ENCODE measurements at places on chromosomes 11 and 22.

DNA sequence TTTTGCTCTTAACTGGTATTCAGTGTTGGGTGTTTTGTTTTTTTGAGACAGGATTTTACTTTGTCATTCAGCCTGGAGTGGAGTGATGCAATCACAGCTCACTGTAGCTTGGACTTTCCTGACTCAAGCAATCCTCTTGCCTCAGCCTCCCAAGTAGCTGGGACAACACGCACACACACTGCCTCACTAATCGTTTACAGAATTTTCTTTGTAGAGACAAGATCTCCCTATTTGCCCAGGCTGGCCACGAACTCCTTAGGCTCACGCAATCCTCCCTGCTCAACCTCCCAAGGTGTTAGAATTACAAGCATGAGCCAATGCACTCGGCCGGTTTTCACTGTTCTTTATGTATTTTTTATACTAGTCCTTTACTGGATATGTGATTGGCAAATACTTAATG is 51.0 kb upstream of the IGLL5 start:
- no peak for DNase-seq

- no peak for DNase-seq
Observed at GRCh38 chr11:64339286-64339685, 718 bp upstream of the CCDC88B start.

DNA sequence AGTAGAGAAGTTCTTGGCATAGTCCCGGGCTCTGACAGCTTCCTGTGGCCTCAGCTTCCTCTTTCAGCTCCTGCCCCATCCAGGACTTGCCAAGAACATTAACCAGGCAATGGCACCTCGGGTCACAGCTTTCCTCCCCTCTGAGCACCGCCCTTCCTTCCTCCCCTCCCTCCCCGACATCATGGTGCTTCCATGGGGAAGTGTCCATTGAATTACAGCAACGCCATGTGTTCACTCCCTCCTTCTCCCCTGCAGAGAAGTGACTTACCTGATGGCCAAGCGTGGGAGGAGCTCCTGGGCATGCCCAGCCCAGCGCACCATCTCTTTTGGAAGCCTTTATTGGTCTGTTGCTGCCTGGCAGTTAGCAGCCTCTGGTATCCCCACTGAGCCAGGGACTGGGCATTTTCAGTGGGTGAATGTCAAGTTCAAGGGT is 25.8 kb upstream of the DAGLA start:
- no peak for DNase-seq

- DNase-seq: no peak
Observed at GRCh38 chr11:121754598-121754997, 301.8 kb upstream of the SORL1-AS1 start.

DNA sequence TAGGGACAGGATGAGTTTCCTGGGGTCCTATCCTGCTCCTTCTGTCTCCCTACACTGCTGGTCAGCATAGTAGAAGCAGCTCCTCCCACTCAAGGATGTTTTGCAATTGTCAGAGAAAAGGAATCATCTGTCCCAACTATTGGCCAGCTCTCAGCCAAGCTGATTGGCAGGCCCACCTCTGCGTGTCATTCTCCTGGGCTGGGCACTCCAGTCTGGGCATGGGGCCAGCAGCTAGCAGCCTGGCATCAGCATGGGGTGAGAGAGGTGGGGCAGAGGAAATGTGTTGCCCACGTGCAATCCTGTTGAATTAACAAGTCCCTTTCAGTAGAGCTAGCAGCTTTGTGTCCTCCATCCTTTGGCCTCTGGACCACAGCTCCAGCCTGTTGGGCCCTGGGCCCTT is 14.1 kb downstream of the ANKK1 start:
- peak; percentile 89 for DNase-seq

DNA sequence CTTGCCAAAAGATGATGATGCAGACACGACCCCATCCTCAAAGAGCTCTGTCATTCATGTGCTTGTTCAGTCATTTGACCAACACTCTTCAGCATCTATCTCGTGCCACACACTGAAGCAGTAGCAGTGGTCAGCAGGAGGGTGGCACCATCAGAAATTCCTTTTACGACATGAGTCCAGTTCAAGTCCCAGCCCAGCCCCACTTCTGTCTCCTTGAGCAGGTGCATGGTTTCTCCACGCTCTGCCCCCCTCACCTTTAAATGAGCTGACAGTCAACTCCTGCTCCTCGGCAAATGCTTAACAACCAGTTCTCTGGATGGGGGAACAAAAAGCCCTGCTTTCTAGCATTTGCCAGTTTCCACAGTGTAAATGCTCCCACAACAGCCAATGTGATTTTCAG is 60.9 kb downstream of the SYN3 start:
- DNase-seq: no peak

- no peak for DNase-seq
Observed at GRCh38 chr11:105738986-105739795, 129.3 kb downstream of the GRIA4 start.

DNA sequence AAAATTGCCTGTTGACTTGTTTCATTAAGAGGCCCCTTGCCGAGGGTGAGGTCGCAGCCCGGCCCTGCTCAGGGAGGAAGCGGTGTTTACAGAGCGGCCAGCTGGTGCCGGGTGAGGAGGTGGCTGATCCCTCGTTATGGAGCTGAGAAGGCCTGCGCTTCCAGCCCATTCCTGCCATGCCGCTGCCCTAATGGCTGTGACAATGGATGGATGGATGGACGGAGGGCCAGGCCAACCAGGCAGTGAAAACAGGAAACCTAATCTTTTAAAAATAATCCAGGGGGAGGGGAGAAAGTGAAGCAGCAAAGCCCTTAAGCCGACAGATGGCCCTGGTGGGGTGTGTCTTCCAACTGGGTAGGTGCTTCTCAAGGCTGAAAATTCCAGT is 38.5 kb downstream of the BCR start:
- DNase-seq: peak; percentile 90

- no peak for DNase-seq
Observed at GRCh38 chr11:30089921-30090320, 73.1 kb upstream of the KCNA4 start.

GRCh38 chr11:34633640-34633989 is 12.7 kb downstream of the EHF start:
- no peak for DNase-seq

- no peak for DNase-seq
Observed at GRCh38 chr11:85809191-85809590, 1.8 kb downstream of the SYTL2 start.

DNA sequence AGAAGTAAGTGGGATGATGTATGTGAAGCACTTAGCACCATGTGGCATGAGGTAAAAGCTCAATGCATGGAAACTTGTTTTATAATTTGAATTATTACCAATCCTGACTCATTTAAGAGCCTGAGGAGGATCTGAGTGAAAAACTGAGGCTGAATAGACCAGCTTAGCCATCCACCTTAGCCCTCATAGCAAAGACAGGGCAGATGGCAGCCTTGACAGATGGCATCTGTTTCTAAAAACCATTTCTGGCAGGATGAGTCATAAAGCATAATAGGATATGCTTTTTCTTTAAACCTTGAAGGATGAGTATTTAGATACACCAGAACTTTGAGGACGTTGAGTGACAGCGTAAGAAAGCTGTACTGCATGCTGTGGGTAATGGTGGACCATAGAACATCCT is 61.0 kb upstream of the NAV2 start:
- no peak for DNase-seq

DNA sequence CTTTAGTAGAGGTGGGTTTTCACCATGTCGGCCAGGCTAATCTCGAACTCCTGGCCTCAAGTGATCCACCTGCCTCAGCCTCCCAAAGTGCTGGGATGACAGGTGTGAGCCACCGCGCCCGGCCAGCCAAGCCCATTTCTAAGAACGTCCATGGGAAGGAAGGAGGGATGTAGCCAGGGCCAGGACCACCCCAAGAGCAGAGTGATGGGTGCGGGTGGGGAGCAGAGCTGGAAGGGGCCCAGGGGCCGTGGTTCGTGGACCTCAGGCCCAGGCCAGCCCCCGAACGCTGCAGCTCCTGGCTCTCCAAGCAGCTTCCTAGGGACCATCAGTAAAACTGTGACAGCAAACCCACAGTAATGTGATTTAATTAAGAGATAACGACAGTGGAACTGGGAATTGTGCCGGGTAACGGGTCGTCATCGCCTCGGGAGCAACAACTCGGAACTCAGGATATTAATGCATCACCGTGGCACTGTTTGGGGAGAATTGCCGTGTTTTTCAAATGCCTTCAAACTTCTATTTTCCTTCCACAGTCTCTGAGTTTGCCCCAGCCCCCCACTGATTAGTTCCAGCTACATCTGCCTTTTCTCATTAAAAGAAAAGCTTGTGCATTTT is 74.3 kb downstream of the BRD1 start:
- peak; percentile 39 for DNase-seq

DNA sequence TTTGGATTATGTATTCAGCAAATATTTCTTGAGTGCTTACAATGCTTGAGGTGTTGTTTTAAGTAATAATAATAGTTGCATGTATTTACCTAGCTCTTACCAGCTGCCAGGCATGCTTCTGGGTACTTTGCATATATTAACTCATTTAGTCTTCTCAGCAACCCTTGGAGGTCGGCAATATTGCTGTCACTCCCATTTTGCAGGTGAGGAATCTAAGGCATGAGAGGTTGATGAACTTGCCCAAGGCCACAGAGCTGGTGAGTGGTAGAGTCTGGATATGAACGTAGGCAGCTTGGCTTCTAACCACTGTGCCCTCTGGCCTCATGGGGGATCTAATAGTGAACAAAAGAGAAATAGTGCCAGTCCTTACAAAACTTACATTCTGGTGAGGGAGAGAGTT is 92.9 kb downstream of the PARVA start:
- no peak for DNase-seq

DNA sequence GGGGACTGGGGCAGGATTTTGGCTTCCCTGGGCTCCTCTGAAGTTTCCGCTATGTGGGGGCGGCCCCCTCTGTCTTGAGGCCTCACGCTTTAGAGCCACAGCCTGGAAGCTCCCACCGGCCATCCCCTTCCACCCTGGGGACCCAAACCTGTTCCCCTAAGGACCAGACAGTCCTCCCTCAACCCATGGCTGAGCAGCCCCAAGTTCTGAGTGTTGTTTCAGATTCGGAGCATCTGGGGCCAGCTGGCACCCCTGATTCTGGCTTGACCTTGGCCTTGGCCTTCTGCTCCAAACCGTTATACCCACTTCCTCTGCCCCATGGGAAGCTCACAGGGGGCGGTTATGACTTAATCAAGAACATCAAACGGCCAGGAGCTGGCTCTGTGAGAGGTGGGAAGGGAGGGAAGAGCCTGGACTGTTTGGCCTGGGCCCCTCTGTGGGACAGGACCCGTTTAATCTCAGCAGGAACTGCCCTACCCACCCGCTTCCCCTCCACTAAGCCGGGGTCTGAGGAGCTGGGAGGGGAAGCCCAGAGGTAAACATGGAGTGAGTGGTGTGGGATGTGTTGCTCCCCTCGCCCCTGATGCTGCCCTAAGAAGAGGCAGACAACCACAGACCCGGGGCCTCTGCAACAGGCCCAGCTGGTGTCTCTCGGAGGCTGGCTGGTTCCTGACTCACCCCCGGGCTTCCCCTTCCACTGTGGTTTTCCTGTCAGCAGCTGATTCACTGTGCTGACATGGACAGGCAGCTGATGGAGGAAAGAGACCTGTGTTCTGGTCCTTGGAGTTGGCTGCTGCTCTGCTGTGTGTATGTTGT is 3.4 kb downstream of the CD82 start:
- DNase-seq: peak; percentile 82

DNA sequence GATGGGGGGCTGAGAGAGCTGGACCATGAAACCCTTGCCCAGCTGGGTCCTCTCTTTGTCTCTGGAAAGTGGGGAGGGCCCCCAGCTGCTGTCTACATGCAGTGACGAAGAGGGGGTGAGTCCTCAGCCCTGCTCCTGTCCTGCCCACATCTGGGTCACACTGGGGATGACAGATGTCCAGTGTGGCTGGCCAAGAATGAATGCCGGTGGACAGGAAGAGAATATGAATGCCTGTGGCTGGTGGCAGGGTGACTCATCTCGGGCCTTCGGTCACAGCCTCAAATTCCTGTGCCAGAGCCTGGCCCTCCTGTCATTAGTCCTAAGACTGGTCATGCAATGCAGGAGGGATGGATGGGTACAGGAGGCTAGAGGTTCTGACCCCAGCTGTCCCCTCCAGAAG is 2.2 kb upstream of the PNPLA3 start:
- DNase-seq: no peak

GRCh38 chr11:135001581-135001980 is 589.5 kb upstream of the B3GAT1 start:
- no peak for DNase-seq

DNA sequence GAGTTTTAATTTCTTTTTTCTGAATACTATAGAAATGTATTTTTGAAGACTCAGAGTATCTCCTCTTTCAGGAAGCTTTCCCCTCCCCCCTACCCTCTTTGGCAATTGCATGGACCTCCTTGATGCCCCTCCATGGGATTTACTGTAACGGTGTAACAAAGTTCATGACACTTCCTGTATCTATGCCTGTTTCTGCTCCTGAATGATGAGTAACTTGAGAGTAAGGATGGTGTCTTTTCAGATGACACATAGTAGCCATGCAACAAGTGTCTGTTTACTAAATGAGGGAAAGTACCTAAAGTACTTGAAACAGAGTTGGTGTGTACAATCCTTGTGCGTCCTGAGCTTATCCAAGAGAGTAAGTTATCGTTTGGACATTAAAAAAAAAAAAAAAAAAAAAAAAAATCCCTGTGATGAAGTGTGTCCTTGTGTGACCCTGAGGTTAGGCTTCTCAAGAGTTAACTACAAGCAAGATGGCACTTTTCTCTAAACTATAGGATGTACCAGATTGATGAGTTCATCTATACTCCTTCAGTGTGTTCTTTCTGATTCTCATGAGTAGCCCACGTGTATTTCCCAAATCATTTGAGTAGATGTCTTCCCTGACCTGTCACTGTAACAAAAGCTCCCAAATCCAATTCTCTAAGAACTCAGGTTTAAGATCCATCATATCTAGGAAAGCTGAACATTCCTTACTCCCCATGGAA is 7.4 kb downstream of the ETS1 start:
- DNase-seq: no peak

- DNase-seq: no peak
Observed at GRCh38 chr22:44266796-44267760, 45.7 kb downstream of the SHISAL1 start.

- no peak for DNase-seq
Observed at GRCh38 chr11:41190437-41191082, 268.9 kb downstream of the LRRC4C start.

- no peak for DNase-seq
Observed at GRCh38 chr11:13367115-13367514, 89.5 kb downstream of the BMAL1 start.

GRCh38 chr22:20430101-20430719 is 7.4 kb downstream of the SCARF2 start:
- DNase-seq: peak; percentile 61

GRCh38 chr22:24928322-24928721 is 18.2 kb downstream of the LHFPL7 start:
- DNase-seq: no peak

GRCh38 chr22:45998638-45999378 is 21.8 kb upstream of the WNT7B start:
- peak; percentile 45 for DNase-seq

All from upper lobe of right lung (tissue), 1 donor.